Stimulated activated CD8-positive, alpha-beta memory T cell treated with anti-CD3 and anti-CD28 coated beads, Interleukin-7, amount 100 ng/mL, for 1 hour (primary cell): ENCODE measurements at places on chromosomes 1 and 21.

DNA sequence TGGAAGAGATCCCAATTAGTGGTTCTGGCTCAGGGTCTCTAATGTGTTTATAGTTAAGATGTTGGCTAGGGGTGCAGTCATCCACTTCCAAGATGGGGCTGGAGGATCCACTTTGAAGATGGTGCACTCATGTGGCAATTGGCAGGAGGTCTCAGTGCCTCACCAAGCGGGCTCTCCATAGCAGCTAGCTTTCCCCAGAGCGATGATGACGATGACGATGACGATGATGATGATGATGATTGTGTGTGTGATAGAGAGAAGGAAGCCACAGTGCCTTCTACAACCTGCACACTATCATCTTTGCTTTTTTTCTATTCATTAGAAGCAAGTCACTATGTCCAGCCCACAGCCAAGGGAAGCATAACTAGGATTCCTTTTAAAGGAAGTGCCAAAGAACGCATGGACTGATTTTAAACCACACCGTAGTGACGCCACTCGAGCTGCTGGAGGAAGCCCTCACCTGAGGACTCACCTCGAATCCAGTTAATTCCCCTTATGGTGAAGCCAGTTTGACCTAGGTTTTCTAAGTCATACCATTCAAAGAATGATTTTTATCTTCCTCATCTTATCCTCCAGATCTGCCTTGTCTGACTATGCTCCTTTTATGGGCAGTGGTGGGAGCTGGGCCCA is 49.4 kb downstream of the SRRM1 start:
- DNase-seq, result no peak

DNA sequence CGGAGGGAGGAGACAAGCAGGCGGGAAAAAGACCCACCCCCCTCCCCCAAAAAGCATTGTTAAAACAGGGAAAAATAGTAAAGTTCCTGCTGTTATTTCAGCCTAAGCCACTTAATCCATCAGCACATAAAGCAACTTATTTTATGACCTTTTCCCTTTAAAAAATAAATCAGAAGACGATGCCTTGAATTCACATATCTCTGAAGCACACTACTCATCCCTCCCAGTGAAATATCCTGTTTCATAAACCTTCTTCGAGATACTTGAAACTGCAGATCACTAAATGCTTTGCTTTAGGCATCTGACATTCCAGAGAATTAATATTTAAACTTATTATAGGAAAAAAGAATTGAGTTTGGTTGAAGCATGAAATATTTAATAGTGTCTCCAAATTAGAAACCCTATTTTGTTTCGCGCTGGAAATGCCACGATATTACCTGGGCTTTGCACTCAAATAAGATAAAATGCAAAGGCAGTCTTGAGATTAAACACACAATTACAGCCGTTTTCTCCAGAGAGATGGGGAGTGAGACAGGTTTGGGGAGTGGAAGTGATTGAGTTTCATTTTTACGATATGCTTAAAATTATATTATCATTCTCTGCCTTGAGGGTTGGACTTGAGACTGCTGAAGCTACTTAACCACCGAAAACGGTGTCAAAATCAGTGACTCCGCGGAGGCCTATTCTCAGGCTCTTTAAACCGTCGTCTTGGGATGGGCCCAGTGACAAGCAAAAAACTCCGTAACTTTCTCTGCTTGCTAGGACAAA is 9.3 kb downstream of the GLIS1 start:
- DNase-seq, result no peak

GRCh38 chr1:112504001-112504660 is 4.6 kb upstream of the WNT2B start:
- no peak for DNase-seq

- no peak for DNase-seq
Measured at GRCh38 chr1:57122031-57122430, 156.2 kb upstream of the C8B start.

GRCh38 chr1:84724128-84724860 is 34.0 kb upstream of the SSX2IP start:
- DNase-seq, result peak; percentile 5

DNA sequence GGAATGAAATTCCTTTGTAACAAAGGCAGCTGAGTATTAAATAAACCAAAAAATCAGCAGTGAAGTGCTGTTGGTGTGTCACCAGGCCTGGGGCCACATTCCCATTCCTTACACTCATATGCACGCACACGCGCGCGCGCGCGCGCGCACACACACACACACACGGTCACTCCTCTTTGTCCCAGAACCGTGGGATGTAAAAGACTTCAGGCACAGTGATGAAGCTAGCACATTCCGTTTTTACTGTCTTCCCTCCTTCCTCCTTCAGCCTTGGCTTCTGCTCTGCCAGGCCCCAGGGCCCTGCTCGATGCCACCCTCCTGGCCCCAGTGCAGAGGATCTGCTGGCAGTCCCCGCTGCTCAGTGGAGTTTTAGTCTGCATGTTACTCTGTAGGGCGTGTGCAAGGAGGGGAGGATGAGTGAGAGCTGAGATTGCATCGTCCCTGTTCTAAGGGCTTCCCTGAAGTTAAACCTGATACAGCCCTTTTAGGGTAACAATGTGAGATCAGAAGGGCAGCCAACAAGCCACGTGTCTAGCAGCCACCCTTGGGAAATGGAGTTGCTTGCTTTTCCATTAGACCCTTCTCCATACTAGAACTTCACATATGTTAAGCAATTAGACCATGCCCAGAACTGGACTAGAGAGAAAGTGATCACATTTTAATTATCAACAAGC is 71.7 kb upstream of the WDR26 start:
- DNase-seq, result no peak

DNA sequence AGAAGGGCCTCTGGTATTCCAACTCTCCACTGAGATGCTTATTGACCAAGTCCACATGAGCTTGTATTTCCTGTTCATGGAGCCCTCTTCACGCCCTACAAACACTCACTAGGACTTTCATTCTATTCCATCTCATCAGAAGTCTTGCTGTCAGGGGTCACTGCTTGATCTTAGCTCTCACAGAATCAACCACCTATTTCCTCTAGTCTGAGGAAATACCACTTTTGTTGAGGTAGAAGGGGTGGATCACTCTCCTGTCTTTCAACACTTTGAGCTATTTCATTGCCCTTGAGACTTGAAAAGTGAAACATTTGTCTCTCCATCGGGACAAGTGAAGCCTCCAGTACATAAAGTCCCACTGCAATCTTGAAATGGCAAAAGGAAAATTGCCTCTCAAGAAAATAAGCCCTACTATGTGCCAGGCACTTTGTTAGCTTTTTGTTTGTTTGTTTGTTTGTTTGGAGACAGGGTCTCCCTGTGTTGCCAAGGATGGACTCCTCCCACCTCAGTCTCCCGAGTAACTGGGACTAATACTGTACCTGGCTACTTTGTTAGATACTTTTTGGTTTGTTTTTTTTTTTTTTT is 19.8 kb upstream of the FAM110D start:
- no peak for DNase-seq

DNA sequence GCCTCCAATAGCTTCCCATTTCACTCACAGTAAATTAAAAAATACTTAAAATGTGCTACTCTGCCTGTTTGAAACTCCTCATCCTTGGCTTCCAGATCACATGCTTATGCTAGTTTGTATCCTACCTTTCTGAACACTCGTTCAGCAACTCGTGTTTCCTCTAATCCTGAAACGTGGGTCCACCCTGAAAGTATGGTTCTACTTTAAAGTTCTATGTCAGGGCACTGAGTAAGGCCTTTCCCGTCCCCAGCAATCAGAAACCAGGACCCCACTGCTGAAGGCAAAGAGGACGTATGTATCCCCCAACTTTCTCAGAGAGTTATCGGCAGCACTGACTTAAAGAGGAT is 419 bp upstream of the TSEN15 start:
- DNase-seq, result no peak

- no peak for DNase-seq
Measured at GRCh38 chr1:235946571-235946981, 79.9 kb upstream of the LYST start.

- DNase-seq, result no peak
Measured at GRCh38 chr1:49864581-49864980, 159.2 kb downstream of the AGBL4 start.

DNA sequence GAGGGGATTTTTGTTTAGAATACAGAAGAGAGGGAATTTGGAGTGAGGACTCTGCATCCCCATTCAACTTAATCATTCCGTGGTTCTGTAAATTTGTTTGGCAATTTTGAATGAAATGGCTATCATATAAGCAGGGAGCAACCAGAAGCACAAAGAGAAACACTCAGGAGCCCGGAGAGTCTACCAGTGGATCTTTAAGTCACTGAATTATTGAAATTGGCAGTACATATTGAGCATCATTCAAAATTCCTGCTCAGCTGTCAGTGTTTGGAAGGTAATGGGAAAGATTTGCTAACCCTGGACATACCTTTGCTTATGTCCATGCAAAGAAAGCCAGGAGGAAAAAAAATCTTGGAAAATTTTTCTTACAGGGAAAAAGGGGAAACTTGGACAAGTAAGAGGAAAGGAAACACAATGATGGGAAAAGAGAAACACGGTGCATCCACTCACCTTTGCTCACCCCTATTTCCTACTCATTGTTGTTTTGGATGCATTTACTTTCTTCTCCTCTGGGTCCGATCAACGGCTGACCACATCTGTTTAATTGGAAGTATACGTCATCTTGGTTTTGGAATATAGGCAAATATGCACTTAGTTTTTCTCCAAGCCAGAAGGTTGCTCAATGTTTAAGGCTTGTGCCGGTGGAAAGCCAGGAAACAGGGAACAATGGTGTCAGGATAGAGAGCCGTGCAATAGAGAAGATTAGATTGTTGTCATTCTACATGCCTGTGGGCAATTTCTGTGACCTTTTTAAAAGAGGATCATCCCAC is 243.0 kb upstream of the LYPLAL1 start:
- no peak for DNase-seq

GRCh38 chr1:224852901-224853568 is 76.4 kb upstream of the DNAH14 start:
- no peak for DNase-seq

DNA sequence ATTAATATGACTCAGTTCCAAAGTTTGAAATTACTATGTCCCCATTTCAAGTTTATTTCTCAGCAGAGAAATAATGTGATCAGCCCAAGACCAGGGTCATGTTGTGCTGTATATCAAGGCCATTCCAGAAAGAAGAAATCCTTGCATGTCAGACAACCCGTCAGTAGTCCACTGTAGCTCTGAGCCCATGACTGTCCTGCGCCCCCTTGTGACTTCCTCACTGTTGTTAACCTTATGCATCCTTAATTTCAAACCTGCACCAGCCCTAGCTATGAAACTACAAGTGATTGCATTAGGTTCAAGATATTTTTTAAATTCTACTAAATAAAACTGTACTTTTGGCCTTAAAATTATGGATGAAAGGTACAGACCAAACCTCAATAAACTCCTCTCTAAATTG is 133.0 kb downstream of the LRRC7 start:
- DNase-seq, result no peak

- DNase-seq, result no peak
Measured at GRCh38 chr1:25744140-25744581, 55.8 kb upstream of the SELENON start.

- no peak for DNase-seq
Measured at GRCh38 chr1:3905266-3905952, 5.3 kb upstream of the C1orf174 start.

GRCh38 chr1:6794164-6794563 is 8.9 kb downstream of the CAMTA1 start:
- no peak for DNase-seq

GRCh38 chr1:217494767-217495166 is 136.1 kb downstream of the GPATCH2 start:
- no peak for DNase-seq

- DNase-seq, result no peak
Measured at GRCh38 chr1:195709821-195710220, 898.4 kb downstream of the KCNT2 start.

DNA sequence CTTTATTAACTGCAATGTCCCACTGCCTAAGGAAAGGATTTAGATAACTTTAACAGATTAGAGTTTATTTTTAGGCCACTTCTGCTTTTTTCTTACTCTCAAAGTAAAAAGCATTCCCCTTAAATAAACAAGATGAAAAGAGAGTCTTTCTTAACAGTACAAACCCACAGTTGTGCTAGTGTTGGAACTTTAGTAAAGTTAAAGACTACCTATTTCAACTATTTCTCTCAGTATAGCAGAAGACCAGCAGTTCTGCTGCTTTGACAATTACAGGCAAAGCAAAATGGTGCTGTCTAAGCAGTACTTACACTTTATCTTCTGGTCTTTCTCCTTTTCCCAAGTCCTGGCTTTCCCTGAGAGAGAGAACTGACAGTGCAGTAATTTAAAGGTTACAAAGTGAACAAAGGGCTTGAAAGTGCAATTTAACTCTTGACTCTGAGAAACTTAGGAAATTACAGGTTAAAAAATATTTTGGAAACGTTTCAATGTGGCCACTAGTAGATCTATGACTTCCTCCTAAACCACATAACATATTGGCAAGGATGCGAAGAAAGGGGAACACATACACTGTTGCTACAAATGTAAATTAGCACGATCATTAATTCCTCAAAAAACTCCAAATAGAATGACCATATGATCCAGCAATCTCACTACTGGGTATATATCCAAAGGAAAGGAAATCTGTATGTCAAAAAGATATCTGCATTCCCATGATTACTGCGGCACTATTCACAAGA is 135.4 kb upstream of the POGK start:
- no peak for DNase-seq

DNA sequence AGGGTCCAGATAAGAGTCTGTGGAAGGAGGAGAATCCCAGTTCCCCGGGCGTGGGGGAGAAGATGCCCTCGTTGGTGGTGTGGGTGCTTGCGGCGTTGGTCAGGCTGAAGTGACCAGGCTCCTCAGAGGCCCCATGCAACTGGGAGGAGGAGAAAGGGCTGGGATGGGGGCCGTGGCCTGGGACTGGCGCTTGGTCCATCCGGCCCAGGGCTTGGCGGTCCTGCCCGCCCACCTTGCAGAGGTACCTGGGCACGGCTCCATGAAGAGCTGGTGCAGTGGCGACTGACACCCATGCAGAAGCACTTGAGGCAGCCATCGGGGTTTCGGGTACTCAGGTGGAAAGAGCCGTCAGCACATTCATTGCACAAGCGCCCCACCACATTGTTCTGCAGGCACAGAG is 60.8 kb downstream of the HSPG2 start:
- DNase-seq, result no peak

DNA sequence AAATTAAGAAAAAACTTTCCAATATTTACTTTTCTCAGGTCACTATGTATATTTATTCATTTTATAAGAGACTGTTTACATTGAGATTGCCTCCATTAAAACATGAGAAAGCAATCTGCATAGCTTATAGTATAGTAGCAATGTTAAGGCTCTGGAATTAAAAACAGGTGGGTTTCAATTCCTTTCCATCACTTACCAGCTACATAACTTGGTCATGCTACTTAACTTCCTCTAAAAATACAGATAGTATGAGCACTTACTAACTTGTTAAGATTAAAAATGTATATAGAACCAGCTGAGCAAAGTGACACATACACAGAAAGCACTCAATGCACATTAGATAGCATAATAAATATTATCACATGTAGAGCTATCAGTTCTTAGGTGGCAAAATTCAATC is 76.6 kb downstream of the LYST start:
- no peak for DNase-seq

DNA sequence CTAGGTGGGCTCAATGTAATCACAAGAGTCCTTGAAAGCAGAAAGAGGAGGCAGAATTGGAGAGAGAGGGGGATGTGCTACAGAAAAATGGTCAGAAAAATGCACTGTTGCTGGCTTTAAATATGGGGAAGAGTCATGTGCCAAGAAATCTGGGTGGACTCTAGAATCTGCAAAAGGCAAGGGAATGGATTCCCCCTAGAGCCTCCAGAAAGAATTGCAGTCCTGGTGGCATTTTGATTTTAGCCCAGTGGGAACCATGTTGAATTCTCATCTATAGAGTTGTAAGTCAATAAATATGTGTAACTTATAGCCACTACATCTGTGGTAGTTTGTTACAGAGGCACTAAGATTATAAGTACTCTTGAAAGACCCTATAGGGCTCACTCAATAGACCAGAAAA is 210.3 kb downstream of the ASTN1 start:
- no peak for DNase-seq
